ENCODE measurements at places on chromosomes 4 and X.

- DNase-seq, result no peak
Observed at GRCh38 chr4:158291334-158292055, 81.2 kb downstream of the TMEM144 start.

GRCh38 chr4:112184438-112184837 is 39.2 kb downstream of the FAM241A start:
- DNase-seq, result no peak

DNA sequence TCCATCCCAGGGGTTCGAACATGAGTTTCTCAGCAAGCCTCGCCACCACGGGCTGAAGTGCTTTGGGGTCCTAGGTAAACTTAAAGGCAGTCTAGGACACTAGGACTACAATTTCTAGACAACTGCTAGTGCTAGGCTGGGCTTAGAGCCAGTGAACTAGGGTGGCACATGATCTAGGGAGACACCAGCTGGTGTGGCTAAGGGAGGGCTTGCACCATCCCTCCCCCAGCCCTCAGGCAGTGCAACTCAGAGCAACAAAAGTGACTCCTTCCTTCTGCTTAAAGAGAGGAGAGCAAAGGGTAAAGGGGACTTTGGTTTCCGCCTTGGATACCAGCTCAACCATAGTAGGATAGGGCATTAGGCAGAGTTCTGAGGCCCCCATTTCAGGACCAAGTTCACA is 162.5 kb upstream of the AFF2 start:
- DNase-seq, result no peak

DNA sequence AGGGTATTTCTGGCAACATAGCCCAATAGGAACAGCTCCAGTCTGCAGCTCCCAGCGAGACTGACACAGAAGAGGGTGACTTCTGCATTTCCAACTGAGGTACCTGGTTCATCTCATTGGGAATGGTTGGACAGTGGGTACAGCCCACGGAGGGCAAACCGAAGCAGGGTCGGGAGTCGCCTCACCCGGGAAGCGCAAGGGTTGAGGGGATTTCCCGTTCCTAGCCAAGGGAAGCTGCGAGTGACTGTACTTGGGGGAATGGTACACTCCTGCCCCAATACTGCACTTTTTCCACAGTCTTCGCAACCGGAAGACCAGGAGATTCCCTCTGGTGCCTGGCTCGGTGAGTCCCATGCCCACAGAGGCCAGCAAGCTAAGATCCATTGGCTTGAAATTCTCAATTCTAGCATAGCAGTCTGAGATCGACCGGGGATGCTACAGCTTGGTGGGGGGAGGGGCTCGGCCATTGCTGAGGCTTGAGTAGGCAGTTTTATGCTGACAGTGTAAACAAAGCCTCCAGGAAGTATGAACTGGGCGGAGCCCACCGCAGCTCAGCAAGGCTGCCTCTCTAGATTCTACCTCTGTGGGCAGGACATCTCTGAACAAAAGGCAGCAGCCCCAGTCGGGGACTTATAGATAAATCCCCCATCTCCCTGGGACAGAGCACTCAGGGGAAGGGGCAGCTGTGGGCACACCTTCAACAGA is 14.0 kb upstream of the ADAD1 start:
- no peak for DNase-seq

GRCh38 chr4:147396105-147396504 is 84.8 kb upstream of the EDNRA start:
- DNase-seq, result no peak

GRCh38 chrX:28639451-28639850 is 52.2 kb downstream of the IL1RAPL1 start:
- no peak for DNase-seq

- no peak for DNase-seq
Observed at GRCh38 chr4:23978002-23978401, 88.2 kb upstream of the PPARGC1A start.

GRCh38 chrX:40933706-40934425 is 151.4 kb upstream of the USP9X start:
- DNase-seq, result peak; percentile 32

GRCh38 chr4:57071326-57071725 is 38.9 kb downstream of the IGFBP7 start:
- DNase-seq, result no peak

DNA sequence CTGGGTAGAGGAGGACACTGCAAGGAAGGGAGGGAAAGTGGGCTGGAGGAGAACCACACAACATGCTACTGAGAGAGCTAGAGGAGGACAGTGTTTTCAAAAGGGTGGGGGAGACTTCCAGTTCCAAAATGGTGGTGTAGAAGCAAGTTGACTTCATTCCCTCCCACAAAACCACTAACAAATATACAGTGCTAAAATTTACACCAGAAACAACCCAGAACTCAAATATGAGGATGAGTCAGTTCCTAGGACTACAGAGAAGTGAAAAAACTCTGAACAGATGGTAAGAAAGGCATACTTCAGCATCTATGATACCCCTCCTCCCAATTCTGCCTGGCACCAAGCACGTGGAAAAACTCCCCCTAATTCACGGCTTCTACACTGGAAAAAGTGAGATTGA is 9.8 kb downstream of the AADAT start:
- no peak for DNase-seq

GRCh38 chr4:26397086-26397485 is 76.3 kb downstream of the RBPJ start:
- DNase-seq, result no peak

GRCh38 chr4:726838-727237 is 21.2 kb downstream of the PCGF3 start:
- peak; percentile 31 for DNase-seq

GRCh38 chr4:141645611-141646340 is 9.4 kb downstream of the IL15 start:
- DNase-seq, result no peak

DNA sequence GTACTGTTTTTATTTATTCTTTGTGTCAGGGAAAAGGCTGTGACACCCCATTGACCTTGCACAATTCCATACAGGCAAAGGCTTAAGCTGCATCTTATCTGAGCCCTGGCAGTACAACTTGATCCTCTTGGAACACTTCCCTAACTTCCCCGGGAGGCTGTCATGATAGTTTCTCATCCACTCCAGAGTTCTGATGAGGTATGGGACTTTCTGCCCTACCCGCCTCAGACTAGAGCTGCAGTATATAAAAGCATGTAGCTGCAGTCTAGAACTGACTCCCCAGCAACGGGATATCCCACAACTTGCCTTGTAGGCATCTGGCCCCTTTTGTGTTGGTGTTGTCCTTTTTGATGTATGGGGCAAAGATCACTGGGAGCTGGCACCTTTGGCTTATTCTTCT is 72.7 kb downstream of the FNIP2 start:
- no peak for DNase-seq

DNA sequence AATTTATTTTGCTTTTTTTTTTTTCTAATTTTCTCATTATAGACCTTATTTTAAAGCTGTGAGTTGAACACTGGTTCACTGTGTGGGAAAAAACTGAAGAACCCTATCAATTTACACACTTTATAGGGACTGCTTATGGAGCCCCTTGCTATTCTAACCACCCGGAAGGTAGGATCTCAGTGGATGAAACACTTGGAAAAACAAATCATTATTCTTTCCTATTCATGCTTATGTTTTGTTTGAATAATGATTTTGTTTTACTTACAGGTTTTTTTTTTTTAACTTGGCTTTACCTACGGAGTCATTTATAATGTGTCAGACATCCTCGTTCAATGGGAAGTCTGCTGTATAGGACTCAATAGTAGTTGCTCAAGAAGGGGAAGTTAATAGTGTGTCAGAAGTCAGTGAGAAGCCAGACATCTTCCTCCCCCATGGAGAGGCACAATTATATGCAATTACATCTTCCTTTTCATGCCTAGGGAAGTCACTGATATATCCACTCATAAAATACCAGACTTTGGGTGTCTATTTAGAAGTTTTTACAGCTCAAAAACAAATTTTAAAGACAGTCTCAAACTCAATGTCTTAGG is 113.2 kb downstream of the ARSF start:
- DNase-seq, result no peak

DNA sequence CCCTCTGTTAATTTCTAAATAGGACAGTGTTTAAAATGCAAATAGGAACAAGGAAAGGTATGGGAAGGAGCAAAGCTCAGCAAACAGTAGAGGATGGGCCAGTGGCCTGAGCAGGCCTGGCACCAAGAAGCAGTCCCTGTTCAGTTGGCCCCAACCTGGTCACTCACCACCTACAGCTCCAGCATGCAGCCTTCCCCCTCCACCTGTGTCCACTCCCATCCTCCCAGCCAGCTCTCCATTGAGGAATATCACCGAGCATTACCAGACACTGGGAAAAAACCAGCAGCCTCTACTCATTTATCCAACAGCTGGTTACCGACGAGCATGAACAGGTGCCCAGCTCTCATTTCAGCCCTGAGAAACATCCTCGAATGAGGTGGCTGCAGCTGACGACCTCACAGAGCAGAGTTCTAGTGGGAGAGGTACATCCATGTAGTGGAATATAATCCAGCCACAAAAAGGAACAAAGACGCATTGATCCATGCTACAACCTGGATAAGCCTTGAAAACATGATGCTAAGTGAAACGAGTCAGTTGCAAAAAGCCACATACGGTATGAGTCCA is 25.6 kb downstream of the CD99L2 start:
- DNase-seq, result no peak

GRCh38 chr4:188781655-188782054 is 642.4 kb downstream of the TRIML1 start:
- DNase-seq, result no peak

DNA sequence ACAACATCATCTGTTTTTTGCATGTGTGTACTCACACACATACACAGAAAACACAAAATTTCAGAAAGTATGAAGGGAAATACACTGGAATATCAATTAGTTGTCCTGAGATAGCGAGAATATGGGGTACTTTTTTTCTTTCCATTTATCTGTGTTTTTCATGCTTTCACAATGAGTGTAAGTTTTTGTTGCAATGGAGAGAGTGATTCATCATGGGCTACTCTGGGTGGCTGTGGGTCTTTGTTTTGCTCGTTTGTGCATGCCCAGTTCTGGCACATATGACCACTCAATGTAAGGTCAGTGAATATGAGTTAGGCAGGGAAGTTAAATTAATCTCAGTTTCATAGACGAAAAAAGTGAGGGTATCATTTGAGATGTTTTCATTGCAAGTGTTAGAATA is 26.9 kb downstream of the XK start:
- no peak for DNase-seq

DNA sequence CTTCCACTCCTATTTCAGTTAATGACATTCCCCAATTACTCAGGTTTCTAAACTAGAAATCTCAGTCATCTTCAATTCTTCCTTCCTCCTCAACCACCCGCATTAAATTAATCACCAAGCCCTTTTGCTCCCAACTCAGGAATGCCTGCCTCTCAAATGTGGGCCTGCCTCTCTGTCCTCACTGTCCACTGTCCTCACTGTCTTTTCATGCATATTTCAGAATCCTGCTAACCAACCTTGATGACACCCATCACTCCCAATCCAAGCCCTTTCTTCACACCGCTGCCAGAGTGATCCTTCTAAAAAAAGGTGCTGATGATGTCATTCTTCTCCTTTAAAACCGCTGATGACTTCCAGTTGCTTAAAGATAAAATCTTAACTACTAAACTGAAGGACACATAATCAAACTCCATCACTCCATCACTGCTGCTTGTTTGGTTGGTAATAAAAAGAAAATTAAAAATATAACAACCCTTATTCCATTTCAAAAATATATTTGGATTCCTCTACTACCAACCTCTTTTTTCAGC is 5.1 kb upstream of the APBB2 start:
- no peak for DNase-seq

- DNase-seq, result no peak
Observed at GRCh38 chr4:182179105-182179504, 64.1 kb upstream of the TENM3 start.

GRCh38 chrX:41293269-41293668 is 40.7 kb upstream of the DDX3X start:
- no peak for DNase-seq

GRCh38 chr4:99763635-99764101 is 53.0 kb upstream of the DAPP1 start:
- DNase-seq, result no peak

DNA sequence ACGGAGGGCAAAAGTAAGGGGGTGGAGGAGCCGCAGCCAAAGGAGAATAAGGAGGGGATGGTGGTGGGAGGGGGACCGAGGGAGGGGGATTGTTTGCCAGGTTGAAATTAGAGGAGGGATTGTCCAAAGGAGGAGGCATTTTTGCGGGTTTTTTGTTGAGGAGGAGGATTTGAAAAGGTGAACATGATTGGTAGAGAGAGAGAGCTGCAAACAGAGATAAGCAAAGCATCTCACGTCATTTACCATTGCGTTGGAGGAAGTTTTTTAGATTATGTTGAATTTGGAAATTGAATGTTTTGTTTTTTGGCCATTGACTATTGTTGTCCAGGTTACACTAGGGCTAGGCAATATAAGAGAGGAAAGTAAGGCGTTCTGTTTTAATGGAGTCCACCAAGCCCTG is 54.5 kb upstream of the ABCB7 start:
- DNase-seq, result no peak

DNA sequence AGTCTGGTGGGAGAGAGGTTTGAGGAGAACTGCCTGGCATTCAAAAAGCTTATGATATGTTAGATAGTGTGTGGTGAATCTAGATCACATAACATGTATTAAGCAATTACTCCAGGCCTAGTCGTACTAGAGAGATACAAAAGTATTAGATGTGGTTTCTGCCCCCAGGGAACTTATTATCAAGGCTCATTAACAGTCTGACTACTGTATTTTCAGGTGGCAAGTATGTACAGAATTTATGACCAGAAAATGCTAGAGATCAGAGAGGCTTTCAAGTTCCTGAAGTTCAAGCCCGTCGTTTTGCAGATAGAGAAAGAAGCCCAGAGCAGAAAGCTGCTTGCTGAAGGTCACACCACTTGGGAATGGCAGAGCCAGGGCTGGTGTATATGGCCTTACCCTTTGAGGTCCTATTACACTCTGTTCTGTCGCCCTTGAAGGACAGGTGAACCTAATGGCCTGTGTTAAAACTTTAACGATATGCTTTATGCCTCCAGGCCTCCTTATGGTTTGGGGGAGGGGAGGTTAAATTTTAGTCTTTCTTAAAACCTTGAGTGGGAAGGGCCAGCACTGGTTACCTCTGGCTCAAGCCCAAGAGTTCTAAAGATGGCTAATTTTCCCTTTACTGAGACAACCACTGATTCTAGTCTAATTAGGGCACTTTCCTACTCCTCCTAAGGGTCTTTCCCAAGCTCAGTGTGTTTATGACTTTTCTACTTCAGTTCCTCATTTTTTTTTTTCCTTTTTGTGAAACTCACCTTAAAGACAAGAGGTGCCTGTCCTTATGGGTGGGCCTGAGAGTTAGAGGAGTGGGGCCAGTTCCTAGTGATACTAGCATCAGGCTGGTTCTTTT is 19.9 kb downstream of the TMEM164 start:
- no peak for DNase-seq

- DNase-seq, result no peak
Observed at GRCh38 chr4:68401231-68401630, 46.0 kb upstream of the TMPRSS11E start.

GRCh38 chrX:872090-872489 is 241.5 kb downstream of the SHOX start:
- no peak for DNase-seq

GRCh38 chrX:11266573-11267003 is 26.6 kb upstream of the AMELX start:
- DNase-seq, result no peak
